ENCODE measurements at places on chromosomes 12 and 14. TPM values are rescaled to one million over a fixed set of nuclear protein-coding genes. Genes with fewer than 3 reads are reported as not detected.

Gene GPRC5D
- 0.12 TPM for total RNA-seq

Gene FAM234B
- total RNA-seq, result 4.7 TPM

Gene TEAD4
- total RNA-seq, result 9.6 TPM

Gene SPIC
- total RNA-seq, result not detected

Gene RDH16
- total RNA-seq, result 0.08 TPM

Gene CCDC197
- not detected for total RNA-seq

Gene IFI27L1
- 17.4 TPM for total RNA-seq

Gene SMCO2
- 0.08 TPM for total RNA-seq

Gene SLC6A13
- 0.38 TPM for total RNA-seq

Gene VPS33A
- total RNA-seq, result 10.9 TPM

Gene ATL1
- total RNA-seq, result 0.98 TPM

Gene EXOC3L4
- total RNA-seq, result not detected

Gene SRRM4
- total RNA-seq, result not detected

All from smooth muscle cell of the coronary artery (primary cell).